Mesothelial cell of epicardium (in vitro differentiated cells): ENCODE measurements at places on chromosomes 12 and 14.

DNA sequence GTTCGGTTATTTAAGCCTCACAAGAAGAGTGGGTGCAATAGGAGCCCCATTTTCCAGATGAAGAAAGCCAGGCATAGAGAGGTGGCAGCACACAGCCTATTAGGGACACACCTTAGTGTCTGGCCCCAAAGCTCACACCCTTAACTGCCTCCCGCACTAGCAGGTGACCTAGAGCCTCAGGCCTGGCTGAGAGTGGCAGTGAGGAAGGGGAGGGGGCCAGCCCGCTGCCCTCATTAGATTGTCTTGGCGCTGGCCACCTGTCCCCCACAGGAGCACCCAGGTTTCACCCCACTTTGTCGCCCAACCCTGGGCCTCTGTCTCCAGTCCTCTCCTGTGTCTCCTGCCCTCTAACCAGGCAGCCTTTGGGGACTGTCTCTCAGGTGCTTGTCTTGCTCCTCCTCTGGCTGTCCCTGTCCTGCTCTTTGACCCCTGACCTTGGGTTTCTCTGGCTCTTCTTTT lies 18.5 kb upstream of the PGF start:
- DNase-seq: no peak

- DNase-seq: no peak
These were observed 172.6 kb downstream of the PAX9 start for GRCh38 chr14:36834293-36834692.

DNA sequence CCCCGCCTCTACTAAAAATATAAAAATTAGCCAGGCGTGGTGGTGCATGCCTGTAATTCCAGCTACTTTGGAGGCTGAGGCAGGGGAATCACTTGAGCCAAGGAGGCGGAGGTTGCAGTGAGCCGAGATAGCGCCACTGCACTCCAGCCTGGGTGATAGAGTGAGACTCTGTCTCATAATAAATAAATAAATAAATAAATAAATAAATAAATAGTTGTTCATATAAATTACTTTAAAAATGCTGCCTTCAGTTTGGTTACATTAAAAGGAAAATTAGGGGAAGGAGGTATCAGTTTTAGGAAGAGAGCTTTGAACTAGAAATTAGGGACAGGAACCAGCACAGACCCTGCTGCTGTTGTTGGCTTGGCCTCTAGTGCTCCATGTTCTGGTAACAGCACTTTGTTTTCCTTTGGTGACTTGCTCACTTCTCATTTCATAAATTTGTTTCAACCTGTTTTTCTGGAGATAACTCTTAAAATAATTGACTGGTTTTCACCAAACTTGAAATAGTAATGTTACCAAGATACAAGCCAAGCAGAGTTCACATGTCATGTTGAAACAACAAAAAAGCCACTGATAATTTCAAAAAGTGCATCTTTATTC lies 22.9 kb upstream of the PTPRB start:
- DNase-seq: no peak

- DNase-seq: no peak
These were observed 16.1 kb upstream of the WSCD2 start for GRCh38 chr12:108112832-108113556.

DNA sequence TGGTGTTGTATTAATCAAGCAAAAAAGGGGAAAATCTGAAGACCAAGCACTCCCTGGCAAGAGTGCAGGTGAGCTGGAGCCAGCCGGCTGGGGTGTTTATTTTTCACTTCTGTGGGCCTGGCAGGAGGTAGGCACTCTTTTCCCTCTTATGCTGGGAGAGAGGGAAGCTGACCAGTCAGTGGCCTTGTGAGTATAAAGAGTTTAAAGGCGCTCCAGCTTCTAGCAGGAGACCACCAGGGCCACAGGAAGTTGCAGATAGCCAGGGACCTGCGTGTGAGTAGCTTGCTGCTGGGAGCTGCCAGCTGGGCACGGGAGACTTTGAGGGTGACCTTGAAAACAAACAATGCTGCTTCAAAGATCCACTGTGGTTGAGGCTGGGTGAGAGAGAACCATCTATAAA lies 217.4 kb upstream of the PWP1 start:
- no peak for DNase-seq

DNA sequence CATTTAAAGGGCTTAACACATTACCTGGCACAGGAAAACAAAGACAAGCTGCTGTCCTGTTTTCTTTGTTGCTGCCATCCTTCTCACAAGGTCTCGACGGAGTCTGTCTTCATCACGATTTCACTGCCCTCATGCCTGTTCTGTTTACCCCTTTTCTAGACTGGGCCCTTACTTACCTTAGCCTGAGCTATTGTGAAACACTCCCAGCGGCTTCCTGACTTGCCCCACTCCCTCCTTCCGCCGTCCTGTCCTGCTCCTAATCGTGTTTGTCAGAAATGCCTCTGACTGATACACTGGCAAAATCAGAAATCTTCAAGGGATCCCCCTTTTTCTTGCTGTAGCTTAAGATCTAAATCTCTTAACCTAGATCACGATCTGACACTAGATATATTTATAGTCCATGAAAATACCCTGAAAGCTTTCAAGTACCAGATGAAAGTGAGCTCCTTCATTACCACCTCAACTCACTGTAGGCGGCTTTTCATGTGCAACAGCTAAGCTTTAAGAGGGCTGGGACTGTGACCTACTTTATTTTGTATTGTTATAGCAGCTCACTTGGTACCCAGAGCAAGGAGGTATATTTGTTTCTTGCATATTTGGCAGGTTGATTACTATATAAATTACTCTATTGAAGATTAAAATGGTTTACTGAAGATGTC lies 32.1 kb downstream of the TECPR2 start:
- no peak for DNase-seq

GRCh38 chr12:112557951-112558630 lies 139.3 kb downstream of the PTPN11 start:
- DNase-seq: no peak

- DNase-seq: no peak
These were observed 47.6 kb downstream of the SH2B3 start for GRCh38 chr12:111453071-111453989.

DNA sequence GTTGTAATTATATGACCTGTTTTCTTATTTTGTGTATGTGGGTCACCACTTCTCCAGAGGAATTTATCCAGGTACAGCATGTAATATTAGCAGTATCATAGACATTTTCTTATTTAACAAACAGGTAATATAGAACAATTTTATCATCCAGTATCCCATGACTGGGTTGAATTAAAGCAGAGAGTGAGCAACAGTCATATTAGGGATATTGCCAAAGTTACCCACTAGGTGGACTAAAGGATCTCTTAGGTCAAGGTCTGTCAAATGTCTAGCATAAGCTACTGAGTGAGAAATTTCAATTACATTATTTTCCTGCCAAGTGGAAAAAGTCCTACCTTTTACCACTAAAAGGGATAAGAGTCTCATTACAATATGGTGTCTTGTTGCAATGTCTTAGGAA lies 62.1 kb upstream of the TRIM9 start:
- DNase-seq: no peak

- DNase-seq: no peak
These were observed 3.2 kb upstream of the CLEC9A start for GRCh38 chr12:10027311-10027710.

DNA sequence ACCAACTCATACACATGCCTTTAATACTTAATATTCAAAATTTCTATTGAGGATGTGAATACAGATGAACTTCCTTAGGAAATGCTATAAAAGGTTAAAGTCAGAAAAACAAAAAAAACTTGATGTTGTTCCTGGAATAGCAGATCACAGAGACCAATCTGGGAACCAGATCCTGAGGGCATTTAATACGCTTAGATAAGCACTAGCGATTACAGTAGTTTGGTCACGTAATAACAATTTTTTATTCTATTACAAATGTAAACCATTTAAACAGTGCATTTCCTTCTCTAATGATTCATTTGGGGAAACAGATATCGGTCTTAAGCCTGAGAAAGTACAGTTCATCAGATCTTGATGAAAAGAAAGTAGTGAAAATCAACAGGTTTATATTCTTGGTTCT lies 30.8 kb upstream of the ABCC9 start:
- no peak for DNase-seq

DNA sequence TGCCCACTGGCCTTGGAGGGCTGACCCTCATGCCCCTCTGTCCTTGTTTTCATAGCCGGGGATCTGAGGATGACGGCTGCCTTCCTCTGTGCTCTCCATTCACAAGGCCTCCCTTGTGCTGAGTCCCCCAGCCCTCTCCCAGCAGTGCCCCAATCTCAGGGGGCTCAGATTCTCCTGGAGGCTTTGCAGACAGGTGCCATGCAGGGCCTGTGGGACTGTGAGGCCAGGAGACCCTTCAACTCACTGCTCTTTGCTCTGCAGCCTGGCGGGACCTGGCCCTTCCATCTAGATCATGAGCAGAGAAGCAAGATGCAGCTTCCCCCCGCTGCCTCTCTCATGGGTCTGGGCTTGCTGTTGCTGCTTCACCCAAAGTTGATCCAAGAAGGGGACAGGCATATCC lies 356.0 kb downstream of the BCL11B start:
- no peak for DNase-seq

- DNase-seq: no peak
These were observed 110.5 kb upstream of the FUT8 start for GRCh38 chr14:65301862-65302539.

GRCh38 chr14:38111046-38111445 lies 96.7 kb upstream of the SSTR1 start:
- DNase-seq: no peak

GRCh38 chr14:61533513-61534255 lies 161.6 kb upstream of the HIF1A start:
- no peak for DNase-seq

GRCh38 chr12:89504560-89505346 lies 19.8 kb downstream of the GALNT4 start:
- no peak for DNase-seq

DNA sequence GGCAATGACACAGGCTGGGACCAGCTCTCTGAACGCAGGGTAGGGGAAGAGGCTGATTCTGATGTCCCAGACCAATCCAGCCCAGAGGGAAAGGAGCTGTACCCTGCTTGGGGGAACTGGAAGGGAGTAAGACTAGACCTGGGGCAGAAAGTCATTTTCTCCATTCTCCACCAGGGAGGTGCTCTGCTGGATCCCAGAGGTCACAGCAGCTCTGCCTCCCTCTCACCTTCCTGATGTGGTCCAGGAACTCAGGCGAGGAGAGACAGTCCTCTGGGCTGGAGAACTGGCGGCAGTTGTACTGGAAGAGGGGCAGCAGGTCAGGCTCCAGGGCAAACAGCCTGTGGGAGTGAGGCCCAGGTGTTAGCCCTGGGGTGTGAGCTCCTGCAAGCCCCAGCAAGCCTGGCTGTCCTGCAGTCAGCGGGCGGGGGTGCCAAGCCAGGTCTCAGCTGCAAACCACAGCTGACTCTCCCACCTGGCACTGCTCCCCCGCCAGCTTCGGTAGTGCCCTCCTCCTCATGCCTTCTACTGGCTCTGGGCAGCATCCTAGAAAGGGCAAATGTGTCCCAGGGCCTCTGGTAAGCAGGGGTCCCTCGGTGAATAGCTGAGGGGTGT lies 1.9 kb downstream of the NGB start:
- no peak for DNase-seq

DNA sequence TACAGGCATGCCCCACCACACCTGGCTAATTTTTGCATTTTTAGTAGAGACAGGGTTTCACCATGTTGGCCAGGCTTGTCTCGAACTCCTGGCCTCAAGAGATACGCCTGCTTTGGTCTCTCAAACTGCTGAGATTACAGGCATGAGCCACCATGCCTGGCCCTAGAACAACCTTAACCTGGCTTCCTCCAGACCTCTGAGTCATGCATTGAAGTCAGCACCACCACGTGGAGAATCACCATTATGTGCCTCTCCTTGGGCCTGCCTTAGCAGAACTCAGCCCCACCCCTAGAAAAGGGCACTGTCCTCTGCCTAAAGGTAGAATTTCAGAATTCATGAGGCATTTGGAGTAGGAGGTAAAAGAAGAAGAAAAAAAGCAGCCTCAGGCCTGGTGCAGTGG lies 49.0 kb downstream of the LIMA1 start:
- DNase-seq: no peak

GRCh38 chr12:15693228-15693911 lies 95.8 kb downstream of the EPS8 start:
- no peak for DNase-seq

- DNase-seq: no peak
These were observed 612 bp downstream of the TRAPPC6B start for GRCh38 chr14:39169541-39169900.

DNA sequence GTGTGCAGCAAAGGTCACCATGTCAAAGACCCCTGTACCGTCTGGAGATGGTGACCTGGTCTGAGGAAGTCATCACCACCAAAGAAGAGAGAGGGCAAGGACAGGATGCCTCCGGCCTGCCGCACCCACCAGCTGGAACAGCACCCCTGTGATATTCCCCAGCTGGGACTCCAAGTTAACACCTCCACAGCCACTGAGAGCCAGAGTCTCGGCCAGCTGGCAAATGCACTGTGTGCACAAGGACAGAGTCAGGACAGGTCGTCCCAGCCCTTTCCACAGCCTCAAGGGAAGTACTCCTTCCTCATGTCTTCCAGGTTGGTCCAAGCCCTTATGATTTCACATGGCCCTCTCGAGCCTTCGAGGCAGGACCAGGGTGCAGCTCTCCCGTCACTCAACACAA lies 19.3 kb upstream of the FKBP4 start:
- no peak for DNase-seq

- DNase-seq: no peak
These were observed 40.5 kb downstream of the ATP6V1D start for GRCh38 chr14:67319142-67319541.

DNA sequence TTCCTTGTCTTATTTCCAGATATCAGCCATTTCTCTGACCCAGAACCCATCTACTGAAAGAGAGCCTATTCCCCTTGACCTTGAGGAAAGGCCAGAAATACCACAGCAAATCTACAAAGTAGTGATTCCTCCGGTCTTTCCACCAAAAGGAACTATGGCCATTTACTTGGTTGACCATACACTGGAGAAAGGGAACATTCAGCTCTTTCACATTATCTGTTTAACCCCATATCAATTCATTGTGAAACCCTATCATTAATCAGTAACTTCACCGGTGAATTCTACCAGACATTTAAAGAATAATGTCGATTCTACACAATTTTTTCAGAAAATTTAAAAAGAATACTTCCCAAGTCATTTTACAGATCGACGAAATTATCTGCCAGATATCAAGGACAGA lies 265.7 kb upstream of the CLEC14A start:
- DNase-seq: no peak
